ENCODE measurements at places on chromosomes 12 and 14.

DNA sequence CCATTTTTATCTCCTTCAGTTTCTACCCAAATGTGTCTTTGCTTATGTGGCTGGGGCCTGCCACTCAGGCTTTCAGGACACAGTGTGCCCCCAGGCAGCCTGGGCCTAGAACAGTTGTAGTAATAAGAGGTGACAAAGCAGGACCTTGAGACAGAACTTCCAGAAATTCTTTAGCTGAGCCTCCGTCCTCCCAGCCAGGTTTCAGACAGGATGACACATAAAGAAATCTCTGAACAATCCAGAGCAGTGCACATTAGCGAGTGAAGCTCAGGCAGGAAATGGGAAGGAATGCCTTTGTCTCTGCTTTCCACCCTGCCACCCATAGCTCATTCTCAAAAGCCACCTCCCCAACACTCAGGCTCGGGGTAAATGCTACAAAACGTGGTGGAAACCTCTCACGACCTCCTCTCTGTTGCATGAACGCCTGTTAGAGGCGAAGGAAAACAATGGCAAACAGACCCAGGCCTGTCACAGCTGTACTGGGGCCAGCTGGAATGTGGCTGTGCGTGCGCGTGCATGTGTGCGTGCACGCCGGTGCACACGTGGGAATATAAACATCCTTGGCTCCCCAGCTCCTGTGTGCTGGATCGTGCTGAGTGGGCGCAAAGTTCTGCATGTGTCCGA lies 286.7 kb downstream of the ZFP36L1 start:
- no peak for DNase-seq

DNA sequence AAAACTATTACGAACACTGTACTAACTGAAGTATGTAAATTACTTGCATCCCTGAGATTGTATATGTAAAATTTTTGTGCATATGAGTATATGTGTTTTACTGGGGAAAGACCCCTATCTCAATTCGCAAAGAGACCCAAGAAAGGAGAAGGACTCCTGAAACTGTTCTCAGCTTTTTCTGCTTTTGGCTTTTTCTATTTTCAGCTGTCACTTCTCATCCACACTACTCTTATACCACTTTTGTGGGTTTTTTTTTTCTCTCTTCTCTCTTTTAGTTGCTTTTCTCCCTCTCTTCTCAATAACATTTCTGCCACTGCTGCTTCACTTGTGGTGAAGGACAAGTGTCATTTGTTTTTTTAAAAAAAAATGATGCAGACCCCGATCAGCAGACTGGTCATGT lies 39.8 kb downstream of the NIN start:
- no peak for DNase-seq

DNA sequence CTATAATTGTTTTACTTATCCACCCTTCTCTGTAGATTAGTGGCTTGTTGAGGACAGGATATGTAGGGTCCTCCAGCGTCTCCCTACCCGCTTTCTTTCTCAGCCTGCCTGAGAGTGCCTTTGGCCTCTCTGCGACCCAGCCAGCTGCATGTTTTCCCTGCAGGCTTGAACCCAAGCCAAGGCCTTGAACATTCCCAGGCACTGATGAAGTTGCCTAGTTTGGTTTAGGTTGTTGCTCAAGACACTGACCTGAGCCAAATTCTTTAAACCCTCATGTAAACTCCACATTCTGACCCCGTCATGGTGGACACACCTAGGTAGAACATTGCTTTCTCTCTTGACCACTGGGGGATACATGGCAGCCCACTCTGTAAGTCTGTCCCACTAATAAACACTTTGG lies 33.4 kb upstream of the TXNRD1 start:
- DNase-seq: no peak

DNA sequence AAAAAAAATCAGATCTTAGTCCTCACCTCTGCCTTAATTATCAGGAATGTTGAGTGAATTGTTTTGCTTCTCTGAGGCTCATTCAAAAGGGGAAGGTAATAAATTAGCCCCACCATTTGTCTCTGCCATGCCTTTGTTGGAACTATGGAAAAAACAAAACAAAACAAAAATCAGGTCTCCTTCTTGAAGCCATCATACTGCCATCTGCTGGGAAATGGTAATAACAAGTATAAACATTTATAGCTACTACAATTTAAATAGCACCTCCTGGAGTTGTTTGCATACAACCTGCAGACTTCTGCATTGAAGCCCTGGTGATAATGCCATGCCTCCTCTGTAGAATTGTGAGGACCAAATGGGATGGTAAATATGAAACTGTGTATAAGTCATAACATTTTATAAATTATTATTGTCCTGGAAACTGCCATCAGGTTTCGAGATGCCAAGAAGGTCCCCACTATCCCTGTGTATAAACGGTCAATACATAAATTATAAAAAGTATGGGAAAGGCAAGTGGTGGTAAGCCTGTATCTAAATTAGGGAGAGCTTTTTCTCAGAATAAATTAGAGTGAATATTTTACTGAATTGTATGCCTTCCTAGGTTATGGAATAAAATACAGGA lies 87.2 kb upstream of the FGD4 start:
- peak; percentile 29 for DNase-seq

- DNase-seq: no peak
Measured at GRCh38 chr14:98974113-98974512, 297.9 kb downstream of the BCL11B start.

All from NCI-H1417 treated with DMSO at 0.1 percent for 48 hours (cell line).